ENCODE measurements at places on chromosomes 5 and 9. TPM values are rescaled to one million over a fixed set of nuclear protein-coding genes. Genes with fewer than 3 reads are reported as not detected.

GRCh38 chr9:108836781-108837180 is 19.0 kb downstream of the ACTL7B start:
- no peak for DNase-seq

DNA sequence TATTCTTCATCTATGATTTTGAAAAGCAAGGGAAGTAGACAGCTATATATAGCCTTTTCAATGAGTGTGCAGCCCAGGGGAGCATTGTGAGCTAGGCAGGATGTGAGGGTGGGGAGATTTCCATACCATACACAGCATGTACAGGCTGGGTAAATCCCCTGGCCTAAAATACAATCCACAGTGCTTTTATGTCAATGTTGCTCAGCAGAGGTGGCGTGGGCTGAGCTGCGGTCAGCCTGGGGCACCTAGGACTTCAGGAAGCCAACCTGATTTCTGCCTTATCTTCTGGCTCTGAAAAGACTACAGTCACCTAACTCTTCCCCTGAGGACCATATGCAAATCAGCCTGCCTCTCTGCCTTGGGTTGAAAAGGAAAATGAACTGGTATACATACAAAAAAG is 6.3 kb upstream of the GARIN3 start:
- no peak for DNase-seq

DNA sequence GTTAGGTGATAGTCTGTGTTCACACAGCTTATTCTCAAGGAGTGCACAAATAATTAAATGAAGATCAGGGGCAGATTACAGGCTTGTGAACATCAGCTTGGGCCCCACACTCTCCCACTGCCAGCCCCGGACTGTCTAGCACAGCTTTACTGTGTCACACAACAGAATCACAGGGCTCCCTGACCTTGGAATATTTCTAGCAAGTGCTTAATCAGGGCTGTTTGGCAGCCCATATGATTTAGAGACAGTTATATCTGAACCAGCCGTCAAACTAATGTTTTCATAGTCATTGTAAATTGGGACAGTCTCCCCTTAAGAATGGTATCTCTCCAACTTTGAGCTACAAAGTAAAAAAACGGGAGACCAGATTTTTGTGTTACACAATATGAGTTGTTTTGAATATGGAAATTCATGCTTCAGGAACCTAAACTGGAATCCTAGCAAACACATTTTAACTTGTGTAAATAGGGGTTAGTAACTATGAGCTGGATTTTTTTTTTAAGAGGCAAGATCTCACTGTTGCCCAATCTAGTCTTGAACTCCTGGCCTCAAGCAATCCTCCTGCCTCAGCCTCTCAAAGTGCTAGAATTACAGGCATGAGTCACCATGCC is 517.6 kb downstream of the BNC2 start:
- peak; percentile 24 for DNase-seq

Gene FSTL4
- polyA plus RNA-seq, result 0.91 TPM
